Esophagus muscularis mucosa (tissue), 4 donors: ENCODE measurements at places on chromosomes 3 and 15. TPM values are rescaled to one million over a fixed set of nuclear protein-coding genes. Genes with fewer than 3 reads are reported as not detected.

DNA sequence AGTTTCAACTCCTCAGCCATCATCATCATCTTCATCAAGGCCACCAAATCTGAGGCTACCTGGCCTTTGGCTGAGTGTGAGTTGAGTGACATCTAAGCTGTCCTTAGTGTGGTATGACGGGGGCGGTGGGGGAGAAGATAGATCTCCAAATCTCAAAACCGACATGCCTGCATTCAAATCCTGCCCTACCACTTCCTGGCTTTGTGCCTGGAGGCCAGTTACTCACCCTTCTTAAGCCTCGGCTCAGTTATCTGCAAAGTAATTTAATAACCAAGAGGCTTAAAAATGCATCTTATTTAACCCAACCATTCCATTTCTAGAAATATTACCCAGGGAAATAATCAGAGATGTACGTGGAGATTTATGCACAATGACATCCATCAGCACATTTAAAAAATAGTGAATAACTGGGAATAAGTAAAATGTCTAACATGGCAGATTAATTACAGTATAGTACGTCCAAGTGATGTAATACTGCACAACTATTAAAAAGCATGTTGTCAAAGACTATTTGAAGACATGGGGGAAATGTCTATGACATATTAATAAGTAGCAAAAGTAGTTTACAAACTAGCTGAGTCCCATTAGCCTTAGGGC lies 167.4 kb downstream of the NTRK3 start:
- H3K27me3 ChIP-seq = no peaks in the 10 kb centered on the region
- no peak overlapping the region for H3K27ac ChIP-seq
- DNase-seq = no peak
- H3K4me1 ChIP-seq = no peaks in the 10 kb centered on the region
- no peak overlapping the region for H3K4me3 ChIP-seq

GRCh38 chr15:96326328-96327154 lies 4.0 kb upstream of the NR2F2 start:
- DNase-seq = no peak
- H3K27ac ChIP-seq = peak overlapping the region; percentile 95
- peaks cover 53% of the 10 kb centered on the region for H3K4me1 ChIP-seq
- no peaks in the 10 kb centered on the region for H3K27me3 ChIP-seq
- no peaks in the 10 kb centered on the region for H3K36me3 ChIP-seq
- H3K4me3 ChIP-seq = peak overlapping the region; percentile 82

GRCh38 chr15:45166834-45167630 lies 20.7 kb downstream of the SHF start:
- H3K27ac ChIP-seq = peak overlapping the region; percentile 100
- peak; percentile 95 for DNase-seq
- H3K27me3 ChIP-seq = no peaks in the 10 kb centered on the region
- H3K4me3 ChIP-seq = peak overlapping the region; percentile 87
- H3K4me1 ChIP-seq = peaks cover 33% of the 10 kb centered on the region

GRCh38 chr3:127175272-127175671 lies 17.7 kb upstream of the PRR23E start:
- DNase-seq = peak; percentile 79
- no peak overlapping the region for H3K4me3 ChIP-seq
- no peaks in the 10 kb centered on the region for H3K36me3 ChIP-seq
- H3K27ac ChIP-seq = no peak overlapping the region

DNA sequence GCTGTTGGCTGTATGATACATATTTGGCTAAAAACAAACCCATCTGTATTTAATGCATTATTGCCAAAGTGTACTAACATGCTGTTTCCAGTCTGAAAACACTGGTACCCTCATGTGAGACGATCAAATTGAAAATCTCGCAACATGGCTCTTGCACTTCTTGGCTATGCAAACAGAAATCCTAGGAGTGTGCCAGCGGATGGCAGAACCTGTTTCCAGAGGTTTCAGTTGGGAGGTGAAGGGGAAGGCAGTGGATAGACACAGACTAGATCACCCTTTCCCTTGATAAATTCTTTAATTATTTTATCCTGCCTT lies 350.3 kb downstream of the TUSC7 start:
- no peaks in the 10 kb centered on the region for H3K36me3 ChIP-seq
- DNase-seq = no peak
- H3K27me3 ChIP-seq = no peaks in the 10 kb centered on the region
- no peak overlapping the region for H3K4me3 ChIP-seq

DNA sequence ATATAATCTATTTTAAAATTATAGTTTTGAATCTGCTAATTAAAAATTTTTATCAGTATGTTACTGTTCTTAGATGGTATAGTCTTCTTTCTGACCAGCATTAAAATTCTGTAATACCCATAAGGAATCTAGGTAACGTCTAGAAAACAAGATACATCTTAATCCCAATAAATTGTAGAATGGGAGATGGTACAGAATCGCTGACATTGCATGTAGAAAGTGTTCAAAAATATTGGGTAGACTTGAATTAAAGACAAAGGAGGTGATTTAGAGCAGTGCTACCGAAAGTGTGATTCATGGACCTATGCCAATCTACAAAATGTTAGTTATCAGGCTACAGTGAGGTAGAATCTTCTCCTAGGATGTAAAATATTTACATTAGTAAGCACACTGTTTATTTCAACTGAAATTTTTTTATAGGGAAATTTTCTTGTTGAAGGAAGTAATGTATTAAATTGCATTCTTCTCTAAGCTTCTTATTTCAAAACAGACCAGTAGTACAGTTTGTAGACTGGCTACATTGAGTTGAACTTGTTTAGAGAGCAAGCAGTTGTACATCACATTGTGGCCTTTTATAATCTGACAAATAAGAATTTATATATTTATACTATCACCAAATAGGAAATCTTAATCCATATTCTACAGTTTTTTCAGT lies 17.1 kb downstream of the MINDY2 start:
- no peaks in the 10 kb centered on the region for H3K36me3 ChIP-seq
- H3K27ac ChIP-seq = no peak overlapping the region
- peaks cover 14% of the 10 kb centered on the region for H3K4me1 ChIP-seq
- no peak overlapping the region for H3K4me3 ChIP-seq
- no peaks in the 10 kb centered on the region for H3K27me3 ChIP-seq
- DNase-seq = no peak

- no peaks in the 10 kb centered on the region for H3K36me3 ChIP-seq
- H3K27me3 ChIP-seq = no peaks in the 10 kb centered on the region
- H3K4me3 ChIP-seq = no peak overlapping the region
- H3K4me1 ChIP-seq = no peaks in the 10 kb centered on the region
Observed at GRCh38 chr3:148006508-148006907, 597.3 kb downstream of the ZIC1 start.

GRCh38 chr3:85535517-85535916 lies 576.7 kb downstream of the CADM2 start:
- H3K36me3 ChIP-seq = no peaks in the 10 kb centered on the region
- no peak for DNase-seq
- no peaks in the 10 kb centered on the region for H3K4me1 ChIP-seq
- H3K27me3 ChIP-seq = no peaks in the 10 kb centered on the region
- H3K27ac ChIP-seq = no peak overlapping the region

DNA sequence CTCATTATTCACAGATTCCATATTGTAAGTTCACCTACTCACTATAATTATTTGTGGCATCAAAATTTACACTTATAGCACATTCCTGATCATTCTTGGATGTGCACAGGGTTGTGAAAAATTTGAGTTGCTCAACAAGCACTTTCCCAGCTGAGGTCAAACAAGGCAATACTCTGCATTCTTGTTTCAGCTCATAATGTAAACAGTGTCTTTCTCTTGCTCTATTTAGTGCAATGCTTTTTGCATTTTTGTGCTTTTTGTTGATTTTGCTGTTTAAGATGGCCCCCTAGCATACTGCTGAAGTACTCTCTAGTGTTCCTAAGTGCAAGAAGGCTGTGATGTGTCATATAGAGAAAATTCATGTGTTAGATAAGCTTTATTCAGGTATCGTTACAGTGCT lies 66.7 kb upstream of the TNIK start:
- no peaks in the 10 kb centered on the region for H3K4me1 ChIP-seq
- no peak for DNase-seq
- H3K4me3 ChIP-seq = no peak overlapping the region
- no peak overlapping the region for H3K27ac ChIP-seq
- H3K27me3 ChIP-seq = no peaks in the 10 kb centered on the region
- no peaks in the 10 kb centered on the region for H3K36me3 ChIP-seq

DNA sequence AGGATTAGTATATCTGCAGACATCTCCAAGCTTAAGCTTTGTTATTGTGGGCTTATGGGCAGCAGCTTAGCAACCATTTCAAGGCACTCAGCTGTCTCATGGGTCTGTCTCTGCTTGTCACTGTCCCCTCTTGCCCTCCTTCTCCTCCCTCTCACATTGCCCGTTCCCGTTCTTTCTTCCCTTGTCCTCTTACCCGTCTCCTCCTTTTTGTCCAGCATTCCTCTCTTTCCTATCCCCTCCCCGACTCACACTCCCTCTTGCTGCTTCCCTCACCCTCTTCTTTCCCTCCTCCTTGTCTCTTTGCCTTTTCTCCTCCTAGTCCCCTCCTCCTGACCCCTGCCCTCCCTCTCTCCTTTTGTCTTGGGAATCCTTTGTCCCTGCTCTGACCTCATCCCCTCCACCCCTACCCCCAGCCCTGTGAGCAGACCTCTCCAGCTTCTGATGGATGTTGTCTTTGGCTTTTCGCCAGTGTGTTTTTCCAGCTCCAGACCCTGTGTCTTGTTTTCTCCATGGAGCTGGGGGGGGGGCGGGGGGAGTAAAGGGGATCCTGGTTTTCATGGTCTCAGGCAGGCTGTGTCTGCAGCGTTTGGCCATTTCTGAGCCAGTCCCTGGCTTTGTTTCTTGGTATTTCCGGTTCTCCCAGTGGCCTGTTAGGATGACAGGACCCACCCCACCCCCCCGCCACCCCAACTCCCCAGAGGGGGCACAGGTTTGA lies 47.9 kb upstream of the TRAK1 start:
- peak overlapping the region; percentile 75 for H3K27ac ChIP-seq
- H3K27me3 ChIP-seq = no peaks in the 10 kb centered on the region
- H3K4me1 ChIP-seq = peaks cover 72% of the 10 kb centered on the region

DNA sequence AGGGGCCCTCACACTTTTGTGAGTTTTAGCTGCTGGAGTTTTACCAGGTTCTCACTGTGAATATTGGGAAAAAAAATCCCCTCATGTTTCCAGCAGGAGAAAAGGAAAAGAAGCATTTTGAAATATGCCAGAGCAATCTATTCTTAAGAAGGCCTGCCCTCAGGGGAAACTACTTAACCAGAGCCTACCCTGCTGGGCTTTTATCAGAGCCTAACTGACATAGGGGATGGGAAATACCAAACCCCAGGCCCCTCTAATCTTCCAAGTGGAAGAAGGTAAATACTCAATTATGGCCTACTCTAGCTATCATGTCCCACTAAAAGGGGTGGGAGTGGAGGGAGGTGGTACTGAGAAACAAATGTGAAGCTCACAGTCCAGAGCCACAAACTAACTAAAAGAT lies 68.7 kb upstream of the NMNAT3 start:
- no peak overlapping the region for H3K27ac ChIP-seq
- H3K36me3 ChIP-seq = no peaks in the 10 kb centered on the region
- H3K4me3 ChIP-seq = no peak overlapping the region
- no peaks in the 10 kb centered on the region for H3K4me1 ChIP-seq
- H3K27me3 ChIP-seq = no peaks in the 10 kb centered on the region

The ATP10A gene
- total RNA-seq = 39.5 TPM

The XCR1 gene
- not detected for total RNA-seq

The STRC gene
- total RNA-seq = 0.06 TPM

The SPTBN5 gene
- total RNA-seq = 1.2 TPM

The ZBED2 gene
- total RNA-seq = not detected

The SMCO1 gene
- total RNA-seq = not detected

The FHIT gene
- 5.7 TPM for total RNA-seq
